Left cardiac atrium (tissue), 4 donors: ENCODE measurements at places on chromosomes 12 and 14.

- DNase-seq = no peak
Measured at GRCh38 chr14:46404865-46405811, 246.4 kb downstream of the RPL10L start.

DNA sequence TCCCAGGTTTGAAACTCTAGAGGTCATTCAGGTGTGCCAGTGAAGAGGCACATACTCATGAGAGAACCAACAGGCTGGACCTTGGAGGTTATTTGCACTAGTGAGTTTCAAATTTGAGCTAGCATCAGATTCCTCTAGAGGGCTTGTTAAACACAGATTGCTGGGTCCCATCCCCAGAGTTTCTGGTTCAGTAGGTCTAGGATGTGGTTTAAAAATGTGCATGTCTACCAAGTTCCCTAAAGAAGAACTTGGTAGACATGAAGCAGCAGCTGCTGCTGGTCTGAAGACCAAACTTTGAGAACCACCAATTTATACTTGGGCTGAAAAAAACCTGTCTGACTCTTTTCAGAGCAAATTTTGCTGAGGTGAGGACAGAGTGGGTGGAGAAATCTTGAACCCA lies 61.7 kb downstream of the SUSD6 start:
- DNase-seq = no peak

DNA sequence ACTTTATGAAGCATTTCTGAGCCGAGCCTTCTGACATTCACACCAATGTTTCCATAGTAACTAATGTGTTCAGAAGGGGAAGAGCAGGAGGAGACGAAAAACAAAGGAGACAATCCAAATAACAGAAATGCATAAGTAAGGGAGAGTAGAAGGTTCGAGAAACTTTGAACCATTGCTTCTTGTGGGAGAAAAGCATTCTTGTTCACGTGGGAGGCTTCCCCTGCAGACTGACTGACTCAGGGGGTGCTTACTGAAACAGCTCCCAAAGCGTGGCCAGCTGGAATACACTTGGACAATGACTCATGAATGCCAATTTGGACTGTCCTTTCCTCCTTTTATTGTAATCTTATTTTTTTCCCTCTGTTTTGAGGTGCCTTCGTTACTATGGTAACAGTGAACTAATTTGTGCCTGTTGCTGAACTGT lies 73.9 kb downstream of the NEDD1 start:
- peak; percentile 26 for DNase-seq

- DNase-seq = no peak
Measured at GRCh38 chr12:16766736-16767135, 160.8 kb upstream of the LMO3 start.

- DNase-seq = no peak
Measured at GRCh38 chr14:32559590-32559989, 230.5 kb downstream of the AKAP6 start.

- no peak for DNase-seq
Measured at GRCh38 chr12:109393437-109394345, 46.0 kb downstream of the MYO1H start.

DNA sequence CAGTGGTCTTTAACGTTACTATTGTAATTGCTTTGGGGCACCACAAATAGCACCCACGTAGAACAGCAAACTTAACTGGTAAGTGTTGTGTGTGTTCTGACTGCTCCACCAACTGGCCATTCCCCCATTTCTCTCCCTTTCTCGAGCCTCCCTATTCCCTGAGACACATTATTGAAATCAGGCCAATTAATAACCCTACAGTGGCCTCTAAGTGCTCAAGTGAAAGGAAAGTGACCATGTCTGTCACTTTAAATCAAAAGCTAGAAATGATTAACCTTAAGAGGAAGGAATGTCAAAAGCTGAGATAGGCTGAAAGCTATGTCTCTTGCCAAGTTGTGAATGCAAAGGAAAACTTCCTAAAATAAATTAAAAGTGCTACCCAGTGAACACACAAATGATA lies 22.3 kb downstream of the PPP1R13B start:
- no peak for DNase-seq

GRCh38 chr12:129161511-129161910 lies 308.2 kb downstream of the GLT1D1 start:
- no peak for DNase-seq

DNA sequence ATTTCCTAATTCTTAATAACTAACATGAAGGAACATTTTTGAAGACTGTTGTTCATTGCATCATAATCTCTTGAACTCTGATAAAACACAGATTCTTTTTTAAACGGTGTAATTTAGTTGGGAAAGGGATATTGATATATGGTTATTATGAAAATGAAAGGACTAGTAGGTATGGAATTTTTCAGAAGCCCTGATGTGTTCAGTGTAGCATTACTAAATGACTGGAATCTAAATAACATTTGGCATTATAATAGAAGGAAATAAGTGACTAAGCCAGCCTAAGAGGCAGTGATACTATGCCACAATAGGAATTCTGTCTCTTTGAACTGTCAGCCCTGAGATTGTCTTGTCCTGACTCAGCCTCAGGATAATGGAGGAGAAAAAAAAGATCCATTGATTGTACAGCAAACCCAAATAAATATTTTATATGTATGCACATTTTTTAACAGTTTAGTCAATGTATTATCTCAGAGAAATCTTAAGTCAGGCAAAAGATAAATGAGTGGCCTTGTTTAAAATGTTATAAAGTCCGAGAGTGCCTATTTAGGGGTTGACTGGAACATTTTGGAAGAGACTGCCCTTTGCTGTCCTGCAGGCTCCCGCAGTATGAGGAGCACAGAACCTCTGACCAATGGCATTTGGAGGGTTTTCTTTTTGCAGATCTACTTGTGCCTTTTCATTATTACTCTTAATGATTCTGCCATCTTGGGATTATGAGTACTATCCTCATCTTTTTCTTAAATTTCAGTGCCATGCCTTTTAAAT lies 271.2 kb downstream of the EGLN3 start:
- DNase-seq = no peak

DNA sequence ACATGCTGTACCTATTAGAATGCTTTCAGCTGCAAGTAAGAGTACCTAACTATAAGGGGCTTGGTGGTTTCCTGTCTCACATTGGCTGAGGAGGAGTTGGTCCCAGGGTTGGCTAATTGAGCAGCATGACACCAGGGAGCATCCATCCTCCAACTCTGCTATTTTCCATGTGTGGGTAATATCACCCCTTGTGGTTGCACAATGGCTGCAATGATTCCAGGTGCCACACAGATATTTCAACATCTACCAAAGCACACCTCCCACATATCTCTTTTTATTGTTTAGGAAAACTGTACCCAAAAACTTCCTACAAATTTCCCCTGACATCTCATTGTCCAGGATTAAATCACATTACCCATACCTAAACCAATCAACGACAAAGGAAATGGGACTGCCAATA lies 118.0 kb upstream of the EEA1 start:
- DNase-seq = no peak

DNA sequence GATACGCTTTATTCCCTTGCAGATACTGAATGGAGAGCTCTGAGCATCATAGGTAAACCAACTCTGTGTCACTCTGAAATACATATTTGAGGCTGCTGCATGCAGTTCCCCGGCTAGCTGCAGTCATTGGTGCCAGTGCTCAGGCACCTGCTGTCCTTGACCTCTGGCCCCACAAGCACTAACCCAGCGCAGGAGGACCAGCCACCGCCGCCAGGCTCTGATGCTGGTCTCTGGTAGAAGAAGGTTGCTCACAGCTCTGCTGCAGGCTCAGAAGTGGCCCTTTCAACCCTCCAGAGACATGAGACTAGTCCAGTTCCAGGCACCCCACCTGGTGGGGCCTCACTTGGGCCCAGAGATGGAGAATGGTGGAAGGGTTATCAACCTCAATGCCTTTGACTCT lies 34.5 kb upstream of the PTPRB start:
- no peak for DNase-seq

- peak; percentile 39 for DNase-seq
Measured at GRCh38 chr14:67457782-67458181, 30.7 kb downstream of the TMEM229B start.

GRCh38 chr14:88559852-88560251 lies 3.0 kb upstream of the ZC3H14 start:
- no peak for DNase-seq

DNA sequence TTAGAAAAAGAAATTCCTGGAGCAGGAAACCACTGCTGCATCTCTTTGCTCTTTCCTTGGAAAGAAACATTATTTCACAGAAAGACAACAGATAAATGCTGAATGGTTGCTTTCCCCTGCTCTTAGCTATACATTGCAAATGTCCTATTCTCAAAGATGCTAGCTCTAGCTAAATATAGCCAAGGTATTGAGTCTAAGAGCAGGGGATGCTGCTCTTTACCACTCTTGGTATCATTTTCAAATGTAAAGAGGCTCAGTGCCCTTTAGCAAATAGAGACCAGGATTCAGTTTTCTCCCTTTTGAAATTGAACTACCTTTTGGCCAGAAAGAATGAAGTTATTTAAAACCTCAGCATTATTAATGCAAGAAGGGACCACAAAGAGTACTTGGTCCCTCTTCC lies 104.0 kb upstream of the FUT8 start:
- no peak for DNase-seq

DNA sequence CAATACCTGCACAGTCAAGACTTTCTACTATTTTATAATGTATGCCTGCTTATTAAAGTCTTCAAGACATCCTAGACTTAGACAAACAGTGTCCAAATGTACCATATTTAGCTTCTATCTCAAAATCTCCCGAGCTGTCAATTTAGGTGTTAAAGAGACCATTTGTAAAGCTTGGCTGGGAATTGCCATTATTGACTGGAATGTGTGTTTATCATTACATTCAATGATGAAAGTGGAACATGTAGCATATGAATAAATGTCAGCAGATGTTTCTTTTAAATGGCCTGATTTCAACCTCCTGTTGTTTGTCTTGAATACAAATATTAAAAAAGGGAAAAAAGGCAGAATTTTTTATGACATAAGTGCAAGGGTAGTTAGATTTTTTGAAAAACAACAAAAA lies 572.3 kb downstream of the PRKD1 start:
- DNase-seq = no peak

DNA sequence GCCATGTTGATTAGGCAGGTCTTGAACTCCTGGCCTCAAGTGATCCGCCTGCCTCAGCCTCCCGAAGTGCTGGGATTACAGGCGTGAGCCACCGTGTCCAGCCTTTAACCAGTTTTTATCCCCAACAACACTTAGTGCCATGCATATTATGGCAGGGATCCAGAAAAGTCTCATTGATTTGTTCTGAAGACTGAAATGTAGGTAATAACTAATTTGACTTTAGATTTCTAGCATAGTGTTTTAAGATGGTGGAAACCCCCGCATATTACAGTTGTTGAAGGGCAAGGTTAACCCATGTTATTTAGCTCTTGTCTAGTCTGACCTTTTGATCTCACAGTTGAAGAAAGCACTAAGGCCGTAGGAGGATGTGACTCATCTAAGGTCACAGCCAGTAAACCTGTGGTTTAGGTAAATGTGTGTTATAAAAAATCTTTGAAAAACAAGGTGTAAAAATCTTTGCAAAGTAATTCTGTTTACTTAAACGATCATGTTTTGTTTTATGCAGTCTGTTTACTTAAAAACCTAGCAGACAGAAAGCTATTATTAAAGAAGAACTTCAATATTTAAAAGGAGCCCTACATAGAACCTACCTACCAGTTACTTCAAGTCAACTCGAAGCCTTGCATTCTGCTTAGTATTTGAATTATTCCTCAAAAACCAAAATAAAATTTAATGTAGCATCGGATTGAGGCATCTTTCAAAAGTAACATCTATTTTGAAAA lies 24.8 kb downstream of the BICDL1 start:
- no peak for DNase-seq

DNA sequence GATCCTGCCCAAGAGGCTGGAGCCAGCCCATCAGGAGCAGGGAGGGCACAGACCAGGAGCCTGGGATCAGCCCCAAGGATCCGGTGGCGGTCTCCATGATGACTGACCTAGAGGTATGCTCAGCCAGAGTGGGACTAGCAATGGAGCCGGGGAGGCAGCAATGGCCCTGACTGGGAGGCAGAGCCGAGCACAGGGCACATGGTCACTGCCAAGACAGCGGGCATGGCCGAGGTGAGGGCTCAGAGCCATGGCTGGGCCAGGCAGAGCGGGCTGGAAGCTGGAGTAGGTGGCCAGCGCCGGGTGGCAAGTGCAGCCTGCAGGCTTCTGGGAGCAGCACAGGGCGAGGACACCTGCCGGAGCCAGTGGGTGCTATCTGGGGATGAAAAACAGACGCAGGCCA lies 259.3 kb downstream of the BCL11B start:
- DNase-seq = no peak

DNA sequence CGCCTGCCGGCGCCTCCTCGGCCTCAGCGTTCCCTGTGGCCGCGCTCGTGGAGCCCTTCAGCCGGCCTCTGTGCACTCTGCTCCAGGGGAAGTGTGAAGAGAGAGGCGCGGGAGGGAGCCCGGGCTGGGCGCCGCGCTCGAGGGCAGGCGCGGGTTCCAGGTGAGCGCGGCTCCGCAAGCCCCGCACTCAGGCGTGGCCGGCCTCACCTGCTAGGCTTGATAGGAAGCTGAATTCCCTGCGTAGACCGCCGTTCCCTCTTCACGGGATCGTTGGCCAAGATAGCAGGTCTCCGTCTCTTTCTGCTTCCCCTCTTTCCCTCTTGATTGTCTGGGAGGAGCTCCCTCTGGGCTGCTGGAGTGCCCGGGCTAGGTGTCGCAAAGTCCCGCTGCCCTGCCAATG lies 89.7 kb downstream of the ASCL4 start:
- no peak for DNase-seq
